Putamen (tissue), 1 donor: ENCODE measurements at places on chromosomes 5 and 9.

DNA sequence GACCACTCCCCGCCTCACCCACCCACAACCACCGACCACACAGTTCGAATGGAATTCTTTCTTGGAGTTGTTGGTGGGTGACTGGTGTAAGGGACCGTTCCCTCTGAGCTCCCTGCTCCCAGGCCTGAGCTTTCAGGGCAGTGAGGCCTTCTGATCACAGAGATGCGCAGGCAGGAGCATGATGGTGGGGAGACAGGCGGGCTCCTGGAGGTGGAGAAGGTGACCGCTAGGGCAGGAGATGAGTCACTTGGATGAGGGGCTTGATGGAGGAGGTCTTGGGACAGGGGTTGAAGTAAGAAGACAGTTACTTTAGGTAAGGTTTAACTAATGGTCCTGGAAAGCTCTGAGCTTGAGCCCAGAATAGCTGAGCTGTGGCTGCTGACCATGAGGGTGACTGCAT lies 88.5 kb downstream of the HSPA4 start:
- DNase-seq = no peak

- peak; percentile 42 for DNase-seq
Observed at GRCh38 chr5:168317096-168317520, 25.7 kb downstream of the WWC1 start.

- no peak for DNase-seq
Observed at GRCh38 chr9:131995382-131995781, 84.3 kb downstream of the MED27 start.

DNA sequence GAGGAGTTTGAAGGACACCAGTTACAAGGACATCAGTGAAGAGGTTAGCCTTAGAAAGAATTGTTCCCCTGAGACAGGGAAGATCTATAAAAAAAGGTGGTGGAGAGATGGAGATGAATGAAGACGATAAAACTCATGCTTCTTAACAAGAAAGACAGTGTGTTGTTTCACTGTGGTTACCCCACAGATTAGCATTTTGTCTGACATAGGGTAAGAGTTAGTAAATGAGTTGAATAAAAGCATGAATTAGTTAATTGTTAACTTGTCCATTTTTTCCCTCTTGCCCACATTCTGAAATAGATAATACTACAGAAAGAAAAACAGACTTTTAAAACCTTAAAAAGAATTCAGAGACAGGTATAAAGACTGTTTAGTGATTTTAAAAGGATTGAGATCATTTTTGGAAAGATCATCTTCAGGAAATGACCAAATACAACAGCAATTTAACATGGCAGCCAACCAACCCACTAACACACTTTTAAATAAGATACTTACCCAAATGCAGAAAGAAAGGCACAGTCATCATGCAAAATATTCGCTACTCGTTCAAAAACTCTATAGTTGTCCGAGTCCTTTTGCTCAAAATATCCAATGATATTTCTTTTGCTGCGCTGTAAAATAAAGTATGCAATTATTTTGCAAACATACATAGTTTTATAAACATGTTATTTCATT lies 78.5 kb downstream of the ERP44 start:
- DNase-seq = no peak

GRCh38 chr5:61268871-61269270 lies 63.2 kb upstream of the ZSWIM6 start:
- DNase-seq = no peak

DNA sequence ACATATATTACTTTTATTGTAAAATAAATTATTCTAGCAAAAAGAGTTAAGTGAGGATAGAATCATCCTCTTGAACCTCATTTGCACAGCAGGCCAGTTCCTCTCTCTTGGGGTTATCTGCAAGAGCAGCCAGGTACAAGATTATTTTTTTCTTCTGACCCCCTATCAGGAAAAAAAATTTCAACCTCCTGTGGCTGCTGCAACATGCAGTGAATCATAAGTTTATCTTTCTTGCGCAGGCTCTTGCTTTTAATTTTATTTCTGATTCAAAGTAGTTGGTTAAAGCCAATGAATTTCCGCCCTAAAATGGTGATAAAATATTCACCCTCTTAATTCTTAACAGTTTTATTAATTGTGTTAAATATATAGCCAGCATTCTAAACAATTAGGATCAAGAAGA lies 69.7 kb upstream of the PPP3R2 start:
- DNase-seq = no peak

GRCh38 chr5:53425687-53426511 lies 54.5 kb upstream of the FST start:
- DNase-seq = no peak

GRCh38 chr9:32701321-32702022 lies 66.0 kb upstream of the TAF1L start:
- peak; percentile 19 for DNase-seq

GRCh38 chr9:109295221-109296130 lies 25.4 kb downstream of the EPB41L4B start:
- DNase-seq = no peak

DNA sequence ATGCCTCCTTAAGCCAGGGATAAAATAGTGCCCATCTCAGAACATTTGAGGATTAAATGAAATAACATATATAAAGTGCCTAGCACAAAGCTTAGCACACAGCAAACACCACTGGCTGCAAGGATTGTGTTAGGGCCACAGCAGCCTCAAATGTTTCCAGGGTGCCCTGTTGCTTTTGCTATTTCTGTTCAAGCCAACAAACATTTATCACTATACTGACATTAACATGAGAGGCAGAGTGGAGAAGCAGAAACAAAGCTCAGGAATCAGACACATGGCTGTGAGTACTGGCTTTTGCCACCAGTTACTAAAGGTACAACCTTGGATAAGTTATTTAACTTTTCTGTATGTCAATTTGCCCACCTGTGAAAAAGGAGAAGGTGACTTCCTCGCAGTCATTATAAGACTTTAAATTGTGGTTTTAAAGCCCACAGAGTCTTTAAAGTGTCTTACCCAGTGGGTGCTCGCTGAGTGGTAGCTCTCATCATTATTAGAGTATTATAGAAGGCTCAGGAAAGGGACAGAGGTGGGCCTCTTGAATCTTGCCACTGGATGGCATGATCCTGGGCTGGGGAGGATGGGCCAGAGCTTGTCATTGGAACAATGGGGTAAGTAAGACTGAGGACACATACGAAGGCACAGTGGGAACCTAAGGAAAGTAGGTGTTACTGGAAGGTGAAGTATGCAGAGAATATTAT lies 98.2 kb downstream of the MARCHF3 start:
- no peak for DNase-seq
